Right ventricle myocardium superior (tissue), 1 donor: ENCODE measurements at places on chromosomes 1 and 21. TPM values are rescaled to one million over a fixed set of nuclear protein-coding genes. Genes with fewer than 3 reads are reported as not detected.

DNA sequence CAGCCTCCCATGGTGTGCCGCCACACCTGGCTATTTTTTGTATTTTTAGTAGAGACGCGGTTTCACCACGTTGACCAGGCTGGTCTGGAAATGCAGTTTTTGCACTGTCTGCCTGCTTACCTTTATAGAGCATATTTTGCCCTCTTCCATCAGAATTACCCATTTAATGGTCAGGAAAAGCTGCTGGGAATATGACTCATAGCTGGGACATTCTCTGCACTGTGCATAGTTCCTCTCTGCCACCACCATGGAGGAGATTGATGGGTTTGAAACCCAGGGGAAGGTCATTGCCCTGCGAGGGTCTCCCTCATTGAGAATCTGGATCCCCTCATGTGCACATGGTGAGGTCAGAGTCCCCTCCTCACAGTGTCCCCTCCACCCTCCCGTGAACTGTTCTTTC lies 32.1 kb downstream of the MX1 start:
- no peak for DNase-seq

- no peak for DNase-seq
Measured at GRCh38 chr1:214864896-214865688, 217.4 kb upstream of the KCNK2 start.

DNA sequence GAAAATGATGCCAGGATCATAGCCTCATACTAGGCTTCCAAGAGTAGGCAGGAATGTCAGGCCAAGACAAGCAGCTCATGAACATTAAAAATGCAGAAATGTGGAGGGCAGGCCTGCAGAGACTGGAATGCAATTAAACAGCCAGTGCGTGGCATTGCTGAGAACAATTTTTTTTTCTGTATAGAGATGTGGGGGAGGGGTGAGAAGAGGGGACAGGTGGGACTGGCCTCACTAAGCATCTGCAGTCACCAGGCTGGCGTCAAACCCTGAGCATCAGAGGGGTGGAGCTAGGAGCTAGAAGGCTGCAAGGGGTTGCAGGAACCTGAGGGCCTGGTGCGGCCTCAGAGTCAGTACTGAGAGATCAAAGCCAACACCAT lies 114.1 kb downstream of the TNR start:
- DNase-seq: no peak

GRCh38 chr1:110875216-110875731 lies 2.3 kb downstream of the CD53 start:
- DNase-seq: no peak

DNA sequence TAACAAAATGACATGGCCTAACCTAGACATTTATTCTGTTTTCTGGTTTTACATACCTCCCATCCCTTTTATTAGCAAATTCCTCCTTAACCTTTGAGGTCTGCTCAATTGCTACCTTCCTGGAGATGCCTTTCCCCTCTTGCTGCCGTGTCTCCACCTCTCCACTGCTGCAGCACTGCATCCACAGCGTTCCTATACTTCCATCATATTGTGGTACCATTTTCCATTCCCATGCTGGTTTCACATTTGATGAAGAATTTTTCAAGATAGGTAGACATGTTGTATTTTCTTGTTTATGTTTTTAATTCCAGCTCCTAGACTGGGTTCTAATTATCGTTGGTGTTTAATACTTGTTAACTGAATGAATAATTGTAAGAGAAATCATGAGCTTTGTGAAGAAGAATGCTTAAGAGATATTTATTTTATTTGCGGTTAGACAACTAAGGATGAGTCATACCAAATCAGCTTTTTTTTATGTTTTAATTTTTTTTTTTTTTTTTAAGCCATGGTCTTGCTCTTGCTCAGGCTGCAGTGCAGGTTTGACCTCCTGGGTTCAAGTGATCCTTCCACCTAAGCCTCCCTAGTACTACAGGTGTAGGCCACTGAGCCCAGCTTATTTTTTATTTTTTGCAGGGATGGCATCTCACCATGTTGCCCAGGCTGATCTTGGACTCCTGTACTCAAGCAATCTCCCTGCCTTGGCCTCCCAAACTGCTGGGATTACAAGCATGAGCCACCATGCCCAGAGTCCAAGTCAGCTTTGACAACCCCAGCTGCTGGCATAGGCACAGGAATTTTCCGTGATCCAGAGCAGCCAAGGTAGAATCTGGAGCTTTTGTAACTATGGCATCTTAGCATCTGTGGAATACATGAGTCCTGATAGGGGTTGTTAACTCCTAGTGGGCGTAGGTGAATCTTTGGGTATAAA lies 44.0 kb downstream of the ATP6V1G3 start:
- DNase-seq: no peak

DNA sequence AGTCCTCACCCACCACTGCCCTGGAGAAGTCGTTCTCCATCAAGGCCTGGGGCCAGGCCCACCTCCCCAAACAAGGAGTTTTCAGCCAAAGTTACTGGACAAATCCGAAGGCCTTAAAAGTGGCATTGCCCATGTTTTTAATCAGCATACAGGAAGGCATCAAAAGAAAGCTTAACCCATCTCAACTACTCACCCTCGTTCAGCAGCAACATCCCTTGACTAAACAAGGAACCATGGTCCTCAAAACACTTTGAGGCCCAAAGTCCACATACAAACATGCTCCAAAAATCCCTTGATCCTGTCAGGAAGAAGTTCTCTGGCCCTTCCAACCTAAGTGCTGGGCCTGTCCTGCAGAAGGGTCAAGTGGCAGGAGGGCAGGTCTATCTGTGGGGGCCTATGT lies 1.6 kb downstream of the CAPZB start:
- no peak for DNase-seq

DNA sequence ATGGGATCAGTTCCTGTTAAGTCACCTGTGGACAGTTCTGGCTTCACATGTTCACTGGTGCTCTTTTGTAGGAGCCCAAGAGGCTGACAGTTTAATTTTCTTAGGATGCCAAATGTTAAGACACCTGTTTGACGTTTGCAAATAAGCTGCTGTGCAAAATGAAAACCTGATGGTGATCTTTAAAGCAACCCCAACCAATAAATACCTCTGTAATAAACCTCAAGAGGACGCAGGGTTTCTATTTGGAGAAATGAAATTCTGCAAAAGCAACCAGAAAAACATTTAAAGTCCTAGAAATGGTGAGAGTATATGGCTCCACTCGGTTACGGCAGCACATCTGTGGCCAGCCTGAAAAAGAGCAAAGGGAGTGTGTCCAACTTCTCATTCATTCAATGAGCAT lies 5.7 kb upstream of the RHEX start:
- no peak for DNase-seq

DNA sequence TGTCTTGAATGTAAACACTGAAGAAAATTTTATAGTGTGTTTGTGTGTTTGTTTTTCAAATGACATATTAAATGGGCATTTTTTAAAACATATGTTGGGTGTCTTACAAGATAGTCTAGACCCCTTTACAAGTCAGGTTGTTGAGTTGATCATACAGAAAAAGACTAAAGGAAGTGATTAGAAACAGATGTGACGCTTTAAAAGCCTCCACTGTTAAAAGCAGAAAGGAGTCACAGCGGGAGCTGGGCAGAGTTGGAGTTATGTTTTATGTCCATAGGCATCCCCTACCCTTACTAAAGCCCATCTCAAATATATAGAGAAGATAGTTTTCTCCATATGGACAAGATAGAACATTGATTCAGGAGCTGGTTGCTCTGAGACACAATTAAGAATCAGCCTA lies 393.9 kb downstream of the PLPP3 start:
- DNase-seq: no peak

DNA sequence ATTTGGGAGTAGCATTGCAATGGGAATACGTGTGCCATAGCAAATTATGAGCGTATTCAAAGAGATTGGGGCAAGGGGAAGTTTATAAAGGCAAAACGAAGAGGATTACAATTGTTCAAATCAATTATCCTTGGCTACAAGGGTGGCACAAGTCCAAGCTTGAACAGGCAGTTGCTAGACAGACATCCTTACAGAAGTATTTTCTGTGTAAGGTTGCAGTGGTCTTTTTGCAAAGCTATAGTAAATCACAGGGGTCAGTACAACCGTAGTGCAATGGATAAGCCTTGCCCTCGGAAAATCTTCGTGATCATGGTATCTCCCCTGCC lies 37.4 kb upstream of the HAO2 start:
- no peak for DNase-seq

GRCh38 chr1:241666419-241666818 lies 14.3 kb downstream of the WDR64 start:
- DNase-seq: no peak

DNA sequence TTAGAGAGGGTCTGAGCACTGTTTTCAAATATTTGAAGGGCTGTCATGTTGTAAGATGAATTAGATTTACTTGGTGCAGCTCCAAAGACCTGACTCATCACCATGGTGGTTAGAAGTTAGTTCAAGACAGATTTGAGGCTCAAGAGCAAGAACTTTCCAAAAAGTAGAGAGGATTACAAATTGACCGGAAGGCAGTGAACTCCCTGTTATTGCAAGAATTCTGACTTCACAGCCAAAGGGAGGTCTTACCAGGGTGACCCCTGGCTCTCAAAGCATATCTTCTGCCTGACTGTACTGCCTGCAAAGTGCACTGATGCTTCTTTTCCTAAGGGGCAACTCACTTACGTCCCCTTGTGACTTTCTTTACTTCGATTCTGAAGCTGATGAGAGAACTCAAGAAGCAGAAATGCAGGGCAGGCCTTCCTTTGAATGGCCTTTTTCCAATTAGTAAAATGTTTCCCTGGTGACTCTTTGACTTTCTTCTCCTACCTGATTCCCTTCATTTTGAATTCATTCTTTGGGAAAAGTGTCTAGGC lies 86.4 kb downstream of the NAV1 start:
- no peak for DNase-seq

DNA sequence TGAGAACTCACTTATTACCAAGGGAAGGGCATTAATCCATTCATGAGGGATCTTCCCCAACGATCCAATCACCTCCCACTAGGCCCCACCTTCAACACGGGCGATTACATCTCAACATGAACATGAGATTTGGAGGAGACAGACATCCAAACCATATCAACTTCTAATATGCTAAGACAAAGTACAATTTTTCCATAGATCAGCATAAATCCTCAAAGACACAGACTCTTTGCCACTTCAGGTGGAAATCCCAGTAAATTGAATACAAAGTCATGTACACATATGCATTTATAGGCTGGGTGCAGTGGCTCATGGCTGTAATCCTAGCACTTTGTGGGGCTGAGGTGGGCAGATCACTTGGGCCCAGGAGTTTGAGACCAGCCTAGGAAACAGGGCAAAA lies 18.8 kb upstream of the CXADR start:
- DNase-seq: no peak

ADPRS gene
- 19.1 TPM for total RNA-seq

KRTAP12-1 gene
- total RNA-seq: not detected

KCNK2 gene
- 0.27 TPM for total RNA-seq

DISC1 gene
- 3.0 TPM for total RNA-seq

- DNase-seq: no peak
Measured at GRCh38 chr1:36487906-36488305, 5.2 kb upstream of the CSF3R start.

- DNase-seq: no peak
Measured at GRCh38 chr1:81754424-81754823, 46.3 kb upstream of the ADGRL2 start.

- DNase-seq: no peak
Measured at GRCh38 chr1:11691302-11691914, at the start of gene DRAXIN. Gene DRAXIN (plus strand): TSS chr1:11691710. CDS start chr1:11706259, 14,549 bp downstream.

NPR1 gene
- 10.0 TPM for total RNA-seq

DIO1 gene
- not detected for total RNA-seq

DNA sequence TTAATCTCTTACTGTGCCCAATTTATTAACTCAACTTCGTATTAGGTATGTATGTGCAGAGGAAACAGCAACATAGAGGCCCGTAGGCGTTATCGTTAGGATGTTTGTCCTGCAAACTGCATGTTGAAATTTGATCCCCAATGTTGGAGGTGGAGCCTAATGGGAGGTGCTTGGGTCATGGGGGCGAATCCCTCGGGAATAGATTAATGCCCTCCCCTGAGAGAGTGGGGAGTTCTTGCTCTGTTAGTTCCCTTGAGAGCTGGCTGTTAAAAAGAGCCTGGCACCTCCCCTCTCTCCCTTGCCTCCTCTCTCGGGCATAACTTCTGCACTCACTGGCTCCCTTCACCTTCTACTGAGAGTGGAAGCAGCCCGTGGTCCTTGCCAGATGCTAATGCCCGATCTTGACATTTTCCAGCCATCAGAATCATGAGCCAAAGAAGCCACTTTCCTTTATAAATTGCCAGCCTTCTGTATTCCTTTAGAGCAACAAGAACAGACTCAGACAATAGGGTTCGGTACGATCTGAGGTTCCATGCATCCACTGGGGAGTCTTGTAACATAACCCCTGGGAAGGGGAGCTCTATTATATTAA lies 149.0 kb upstream of the RAB4A start:
- no peak for DNase-seq

DNA sequence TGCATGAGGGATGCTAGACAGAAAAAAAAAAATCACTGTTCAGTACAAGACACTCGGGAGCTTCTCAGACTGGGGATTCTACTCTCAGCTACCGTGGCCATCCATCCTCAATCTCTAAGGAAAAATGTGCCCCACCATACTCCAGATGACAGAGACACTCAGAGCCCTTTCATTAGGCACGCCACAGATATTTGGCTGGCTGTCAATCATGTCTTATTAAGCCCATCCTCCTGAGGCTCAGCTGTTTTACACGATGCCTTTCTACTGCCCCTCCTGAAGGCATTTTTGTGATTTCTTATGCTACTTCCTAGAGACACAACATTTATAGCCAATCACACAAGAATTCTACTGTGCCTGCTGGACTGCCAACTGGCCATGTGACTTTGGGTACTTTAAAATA lies 92.9 kb downstream of the KIF14 start:
- no peak for DNase-seq

CNTN2 gene
- 0.38 TPM for total RNA-seq

MAP10 gene
- total RNA-seq: 2.8 TPM

- no peak for DNase-seq
Measured at GRCh38 chr1:40712997-40713396, 21.5 kb downstream of the NFYC start.

DNA sequence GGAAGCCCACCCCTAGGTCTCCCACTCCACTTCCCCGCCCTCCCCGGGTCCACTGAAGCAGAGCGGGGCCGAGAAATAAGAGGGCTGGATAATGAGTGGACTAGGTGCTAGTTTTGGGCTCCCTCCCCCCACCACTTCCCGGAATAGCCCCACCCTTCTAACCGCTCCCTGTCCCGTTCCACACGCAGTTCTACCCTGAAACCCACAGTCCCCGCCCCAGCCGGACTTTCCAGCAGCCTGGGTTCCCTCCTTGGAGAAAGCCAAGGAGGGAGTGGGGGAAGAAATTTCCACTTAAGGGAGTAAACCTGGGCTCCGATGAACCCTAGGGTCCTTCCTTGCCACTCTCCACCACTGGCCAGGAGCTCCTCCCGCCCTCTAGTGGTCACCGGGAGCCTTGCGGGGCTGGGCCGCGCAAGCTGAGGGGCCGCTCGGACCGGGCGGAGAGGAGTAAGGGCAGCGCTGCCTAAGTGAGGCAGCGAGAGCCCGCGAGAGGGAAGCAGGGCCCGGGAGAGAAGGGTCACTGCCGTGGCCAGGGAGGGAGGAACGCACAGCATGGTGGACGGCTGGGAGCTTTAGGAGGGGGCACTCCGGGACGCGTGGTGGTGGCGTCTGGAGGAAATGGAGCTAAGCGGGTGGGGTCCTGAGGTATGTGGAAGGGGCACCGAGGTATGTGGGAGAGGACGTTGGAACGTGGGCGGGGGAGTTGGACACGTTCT lies 14.3 kb downstream of the THBS3 start:
- peak; percentile 91 for DNase-seq
